ENCODE measurements at places on chromosomes 3 and 15.
A peak's percentile ranks its signal among the peaks of the same experiment; 100 is the strongest.

DNA sequence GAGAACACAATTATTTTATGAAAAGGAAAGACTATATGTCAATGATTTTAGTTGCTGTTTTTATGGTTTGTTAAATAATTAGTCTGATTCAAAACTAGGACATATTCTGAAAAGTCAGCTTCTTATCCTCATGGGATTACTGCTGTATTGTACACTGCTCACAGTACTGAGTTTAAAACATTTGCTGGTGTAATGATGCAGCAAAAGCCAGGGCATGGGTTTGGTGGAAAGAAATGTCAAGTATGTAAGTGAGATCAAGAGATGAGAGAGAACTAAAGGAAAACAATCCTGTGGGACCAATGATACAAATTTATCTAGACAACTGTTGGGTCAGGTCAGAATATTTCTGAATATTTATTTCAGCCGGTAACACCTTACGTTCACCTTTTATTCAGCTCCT is 210.1 kb upstream of the ARHGEF26 start:
- no peak for DNase-seq

DNA sequence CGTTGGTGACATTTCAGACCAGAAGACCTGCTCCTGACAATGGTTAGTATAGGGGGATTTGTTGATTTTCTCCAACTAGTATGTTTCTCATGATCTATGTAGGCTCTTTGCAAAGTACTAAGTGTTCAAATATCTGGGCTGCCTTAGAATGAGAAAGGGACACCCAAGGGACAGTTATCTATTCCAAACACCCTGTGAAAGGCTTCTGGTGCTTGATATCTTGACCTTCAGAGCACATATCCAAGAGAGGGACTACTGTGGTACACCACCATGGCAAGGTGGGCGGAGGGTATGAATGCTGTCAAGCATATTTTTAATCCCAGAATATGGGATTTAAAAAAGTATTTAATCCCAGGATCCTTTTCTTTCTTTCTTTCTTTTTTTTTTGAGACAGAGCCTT is 1.1 kb downstream of the FANCD2OS start:
- no peak for DNase-seq

DNA sequence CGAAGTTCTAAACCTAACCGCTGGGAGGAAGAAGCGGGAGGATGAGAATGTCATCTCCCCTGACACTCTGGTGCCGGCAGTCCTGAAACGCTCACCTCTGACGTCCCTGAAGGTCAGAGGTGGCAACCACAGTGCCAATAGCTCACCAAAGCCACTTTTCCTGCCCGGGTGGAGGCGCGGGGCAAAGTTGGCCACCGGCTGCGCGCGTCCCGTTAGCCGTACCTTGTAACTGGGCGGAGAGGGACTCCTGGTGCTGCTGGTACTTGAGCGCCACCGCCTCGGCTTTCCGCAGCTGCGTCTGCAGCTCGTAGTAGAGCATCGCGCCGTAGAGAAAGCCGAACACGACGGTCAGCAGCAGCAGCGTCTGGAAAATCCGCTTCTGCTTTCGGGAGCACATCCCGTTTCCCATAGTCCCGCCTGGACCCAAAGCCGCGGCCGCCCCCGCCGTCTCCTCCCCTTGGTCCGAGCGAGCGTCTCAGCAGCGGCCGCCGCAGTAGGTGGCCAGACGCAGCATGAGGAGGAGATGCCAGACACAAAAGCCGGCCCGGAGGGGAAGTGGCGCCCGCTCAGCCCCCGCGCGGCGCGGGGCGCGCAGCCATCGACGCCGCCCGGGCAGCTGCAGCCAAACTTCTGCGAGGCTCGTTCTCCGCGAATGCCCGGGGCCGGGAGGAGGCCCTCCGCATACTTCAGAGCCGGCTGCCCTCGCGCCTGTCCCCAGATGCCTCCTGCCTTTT is 680 bp downstream of the GOLIM4 start:
- DNase-seq: peak; percentile 26

DNA sequence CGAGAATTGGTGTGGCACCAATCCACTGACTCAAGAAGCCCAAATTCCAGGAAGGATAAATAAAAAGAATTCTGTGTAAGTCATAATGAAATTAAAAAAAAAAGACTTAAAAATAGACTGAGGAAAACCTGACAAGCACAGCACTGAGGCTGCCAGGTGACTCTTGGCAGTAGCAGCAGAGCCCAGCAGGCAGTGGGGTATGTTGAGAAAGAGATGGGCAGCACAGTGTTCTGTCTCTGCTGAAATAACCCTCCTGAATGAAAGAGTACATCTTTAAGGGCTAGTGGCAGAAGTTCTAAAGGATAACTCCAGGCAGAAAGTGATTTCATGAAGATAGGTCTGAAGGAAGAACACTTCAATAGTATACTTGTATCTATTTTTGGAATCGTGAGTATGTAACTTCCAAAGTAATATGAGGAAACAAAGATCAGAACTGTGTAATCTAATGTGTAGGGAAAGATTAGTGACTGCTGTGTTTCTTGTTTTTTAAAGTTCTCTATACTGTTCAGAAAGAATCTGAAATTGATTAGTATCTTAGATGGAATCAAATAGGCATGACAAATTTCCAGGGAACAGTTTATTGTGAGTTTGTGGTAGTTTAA is 75.9 kb downstream of the RAB7A start:
- DNase-seq: no peak

DNA sequence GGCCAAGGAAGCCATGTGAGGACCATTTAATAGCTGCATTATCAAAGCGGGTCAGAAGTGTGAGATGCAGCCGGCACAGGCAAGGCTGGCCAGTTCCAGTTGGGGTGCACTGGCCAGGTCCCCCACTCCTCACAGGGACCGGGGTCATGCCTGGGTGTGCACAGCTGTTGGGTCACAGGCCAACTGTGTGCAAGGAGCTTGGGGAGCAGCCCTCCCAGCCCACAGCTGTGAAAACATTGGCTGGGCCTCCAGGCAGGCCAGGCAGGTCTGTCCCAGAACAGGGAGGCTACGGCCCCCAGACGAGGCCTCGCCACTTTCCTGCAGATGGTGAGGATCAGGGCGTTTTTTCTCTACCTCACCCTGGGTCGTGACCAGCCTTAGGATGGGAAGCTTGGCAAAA is 521.0 kb downstream of the NTRK3 start:
- DNase-seq: no peak

GRCh38 chr3:10915376-10915775 is 77.2 kb upstream of the SLC6A1 start:
- DNase-seq: no peak

DNA sequence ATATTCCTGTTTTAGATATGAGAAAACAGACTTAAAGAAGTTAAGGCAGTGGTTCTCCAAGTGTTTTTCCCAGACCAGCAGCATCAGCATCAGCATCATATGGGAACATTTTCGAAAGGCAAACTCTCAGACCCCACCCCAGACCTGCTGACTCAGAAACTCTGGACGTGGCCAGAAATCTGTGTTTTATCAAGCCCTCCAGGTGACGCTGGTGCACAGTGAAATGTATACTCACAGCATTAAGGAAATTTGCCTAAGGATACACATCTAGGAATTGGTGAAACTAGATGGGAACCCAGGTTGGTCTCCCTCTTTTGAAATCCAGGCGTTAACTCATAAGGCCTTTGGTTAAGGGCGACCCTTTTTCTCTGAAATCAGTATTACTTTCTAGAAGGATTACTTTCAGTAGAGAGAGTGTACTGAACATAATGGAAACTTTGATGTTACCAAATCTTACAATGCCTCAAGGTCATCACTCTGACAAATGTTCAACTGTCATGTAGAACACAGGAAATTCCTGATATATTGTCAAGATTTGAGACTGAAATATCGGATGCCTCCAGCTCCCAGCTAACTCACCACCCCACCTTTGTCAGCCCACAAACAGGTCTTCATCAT is 910.2 kb downstream of the ROBO1 start:
- DNase-seq: no peak

GRCh38 chr3:27614592-27614991 is 107.5 kb downstream of the EOMES start:
- no peak for DNase-seq

GRCh38 chr15:83694015-83694414 is 40.1 kb downstream of the ADAMTSL3 start:
- no peak for DNase-seq

- no peak for DNase-seq
Measured at GRCh38 chr3:194877291-194878119, 191.8 kb downstream of the FAM43A start.

GRCh38 chr3:37935290-37935668 is 55.3 kb upstream of the VILL start:
- no peak for DNase-seq

GRCh38 chr15:57129064-57129463 is 210.6 kb downstream of the TCF12 start:
- no peak for DNase-seq

DNA sequence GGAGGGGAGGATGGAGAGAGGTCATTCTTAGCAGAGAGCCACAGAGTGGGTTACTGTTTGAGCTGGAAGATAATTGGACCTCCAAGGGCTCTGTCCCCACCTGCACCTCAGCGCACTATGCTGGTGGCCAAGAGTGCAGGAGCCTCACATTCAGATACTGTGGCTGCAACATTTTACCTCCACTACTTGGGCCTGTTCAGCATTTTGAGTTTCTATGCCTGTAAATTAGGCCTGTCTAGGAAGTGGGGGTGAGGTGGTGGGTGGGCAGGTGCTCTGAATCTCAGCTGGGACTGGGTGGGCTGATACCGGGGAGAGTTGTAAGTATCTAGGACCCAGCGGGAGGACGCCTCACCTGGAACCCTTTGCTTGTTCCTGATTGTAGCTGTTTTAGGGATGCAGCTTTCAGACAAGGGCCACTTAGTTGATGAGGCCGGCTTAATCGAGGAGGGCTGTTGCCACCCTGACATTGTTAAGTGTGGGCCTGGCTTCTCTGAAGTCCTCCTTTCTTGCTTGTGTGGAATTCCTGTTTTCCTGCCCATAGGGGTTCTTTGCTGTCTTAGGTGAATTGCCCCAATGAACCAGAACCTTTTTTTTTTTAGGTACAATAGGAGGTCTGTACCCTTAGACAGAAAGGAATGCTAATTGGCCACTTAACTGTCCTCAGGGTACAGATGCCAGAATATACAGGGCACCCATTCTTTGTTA is 83.8 kb downstream of the SMAD3 start:
- no peak for DNase-seq

- DNase-seq: no peak
Measured at GRCh38 chr15:37931868-37932267, 2.6 kb upstream of the TMCO5A start.

DNA sequence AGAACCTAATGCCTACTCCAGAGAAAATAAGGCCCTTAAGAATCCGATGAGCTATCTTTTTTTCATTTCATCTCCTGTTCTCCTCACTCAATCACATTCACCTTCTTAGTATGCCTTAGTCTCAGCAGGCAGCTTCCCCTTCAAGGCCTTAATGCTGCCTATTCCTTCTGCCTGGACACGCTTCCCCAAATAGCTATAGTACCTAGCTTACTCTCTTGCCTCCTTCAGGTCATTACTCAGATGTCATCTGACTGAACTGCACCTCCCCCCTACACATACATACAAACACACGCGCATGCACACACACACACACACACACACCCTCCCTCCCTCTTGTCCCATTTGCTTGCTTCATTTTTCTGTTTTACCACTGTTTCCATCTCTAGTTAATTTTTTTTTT is 191.5 kb upstream of the MLF1 start:
- DNase-seq: no peak

- DNase-seq: no peak
Measured at GRCh38 chr3:158226429-158226828, 116.5 kb downstream of the RSRC1 start.

DNA sequence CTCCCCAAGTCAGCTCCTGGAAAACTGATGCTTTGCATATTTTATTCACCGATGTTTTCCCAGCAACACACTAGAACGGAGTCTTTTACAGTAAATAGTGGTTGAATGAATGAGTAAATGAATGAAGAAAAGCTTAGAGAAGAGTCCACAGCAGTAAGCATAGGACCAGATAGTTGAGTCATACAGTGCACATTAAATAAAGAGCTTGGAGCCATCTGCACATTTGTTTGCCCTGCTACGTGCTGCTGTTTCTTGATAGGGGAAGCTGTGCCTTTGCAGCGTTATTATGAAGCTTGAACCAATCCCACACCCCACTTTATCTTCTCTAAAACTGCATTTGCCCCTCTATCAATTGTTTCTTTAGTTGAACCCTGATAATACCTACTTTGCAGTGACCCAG is 1.2 kb downstream of the FAM98B start:
- DNase-seq: no peak

GRCh38 chr3:170044795-170045244 is 7.0 kb downstream of the GPR160 start:
- no peak for DNase-seq

DNA sequence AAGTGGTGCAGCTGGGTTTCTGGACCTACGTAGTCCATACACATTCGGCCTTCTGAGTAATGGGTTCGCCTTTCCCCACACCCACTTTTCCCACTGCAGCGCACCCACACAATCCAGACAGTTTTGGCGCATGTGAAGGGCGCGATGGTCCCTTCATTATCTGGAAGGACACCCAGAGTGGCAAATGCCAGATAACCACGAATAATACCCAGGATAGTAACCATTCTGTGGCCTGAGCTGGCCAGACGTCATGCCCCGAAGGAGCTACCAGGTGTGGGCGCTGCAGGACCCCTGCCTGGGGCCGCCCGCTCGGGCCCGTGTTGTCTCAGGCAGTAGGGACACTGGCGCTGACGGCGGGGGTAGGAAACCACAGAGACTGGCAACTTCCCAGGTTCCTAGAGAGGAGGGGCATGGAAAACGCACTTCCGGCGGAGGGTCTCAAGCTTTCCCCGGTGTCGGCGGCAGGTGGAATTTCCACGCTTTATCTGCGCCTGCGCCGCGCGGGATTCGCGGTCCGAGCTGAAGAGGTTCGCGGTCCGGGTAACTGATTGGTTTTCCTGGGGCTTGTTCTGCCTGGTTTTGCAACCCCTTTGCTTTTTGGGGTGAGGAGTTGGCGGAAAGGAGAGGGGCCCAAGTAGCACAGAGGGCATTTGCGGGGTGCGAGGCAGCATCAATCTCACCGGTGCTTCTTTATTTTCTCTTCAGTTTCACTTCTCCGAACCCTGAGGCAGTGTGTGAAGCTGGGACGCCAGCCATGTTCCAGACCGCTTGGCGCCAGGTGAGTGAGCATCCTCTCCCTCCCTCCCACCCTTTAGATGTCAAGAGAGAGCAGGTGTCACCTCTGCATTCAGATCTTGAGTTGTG is at the start of gene ZNF620:
TSS of gene ZNF620 (plus strand) at position 441 of the 864 bp plus-strand sequence. CDS start at position 755, 314 bp downstream.
- peak; percentile 32 for DNase-seq

GRCh38 chr15:75723847-75724660 is 11.4 kb upstream of the CSPG4 start:
- peak; percentile 51 for DNase-seq

- no peak for DNase-seq
Measured at GRCh38 chr15:40595219-40595618, 1.2 kb downstream of the KNL1 start.

Data from GM18507 (cell line).